MG63 (cell line): ENCODE measurements at places on chromosomes 11 and 22.
A peak's percentile ranks its signal among the peaks of the same experiment; 100 is the strongest.

GRCh38 chr11:95003716-95004115 is 21.3 kb upstream of the KDM4E start:
- no peak for DNase-seq

DNA sequence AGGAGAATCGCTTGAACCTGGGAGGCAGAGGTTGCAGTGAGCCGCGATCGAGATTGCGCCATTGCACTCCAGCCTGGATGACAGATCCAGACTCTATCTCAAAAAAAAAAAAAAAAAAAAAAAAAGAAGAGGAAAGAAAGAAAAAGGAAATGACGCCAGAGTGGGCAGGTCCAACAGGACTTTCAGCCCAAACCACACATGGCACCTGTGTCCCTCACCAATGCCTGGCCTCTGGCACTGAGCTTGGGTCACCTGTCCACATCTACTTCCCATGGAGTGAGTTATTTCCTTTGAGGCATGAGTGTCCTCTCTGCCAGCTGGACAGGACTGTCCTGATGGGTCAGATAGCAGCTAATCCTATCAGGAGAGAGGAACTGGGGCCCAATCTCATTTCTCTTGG is 15.2 kb upstream of the GCAT start:
- DNase-seq, result no peak

DNA sequence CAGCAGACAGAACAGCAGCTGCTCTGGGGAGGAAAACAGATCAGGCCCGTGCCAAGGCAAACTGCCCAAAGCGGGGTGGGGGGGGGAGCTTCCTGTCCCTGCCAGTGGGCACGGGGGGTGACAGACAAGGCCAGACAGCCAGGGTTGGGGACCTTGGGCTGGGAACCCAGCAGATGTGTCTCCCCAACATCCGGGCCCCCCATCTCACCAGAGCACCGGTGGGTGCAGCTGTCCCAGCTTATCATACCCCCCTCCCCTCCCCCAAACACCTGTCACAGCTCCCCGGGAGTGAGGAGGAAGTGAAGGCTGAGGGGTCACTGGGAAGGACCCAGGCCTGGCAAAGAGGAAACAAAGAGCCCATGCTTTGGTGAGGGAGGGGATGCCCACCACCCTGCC is 1.3 kb downstream of the PPP1R14B start:
- DNase-seq, result peak; percentile 71

- no peak for DNase-seq
Measured at GRCh38 chr22:29517215-29517908, 36.2 kb downstream of the THOC5 start.

DNA sequence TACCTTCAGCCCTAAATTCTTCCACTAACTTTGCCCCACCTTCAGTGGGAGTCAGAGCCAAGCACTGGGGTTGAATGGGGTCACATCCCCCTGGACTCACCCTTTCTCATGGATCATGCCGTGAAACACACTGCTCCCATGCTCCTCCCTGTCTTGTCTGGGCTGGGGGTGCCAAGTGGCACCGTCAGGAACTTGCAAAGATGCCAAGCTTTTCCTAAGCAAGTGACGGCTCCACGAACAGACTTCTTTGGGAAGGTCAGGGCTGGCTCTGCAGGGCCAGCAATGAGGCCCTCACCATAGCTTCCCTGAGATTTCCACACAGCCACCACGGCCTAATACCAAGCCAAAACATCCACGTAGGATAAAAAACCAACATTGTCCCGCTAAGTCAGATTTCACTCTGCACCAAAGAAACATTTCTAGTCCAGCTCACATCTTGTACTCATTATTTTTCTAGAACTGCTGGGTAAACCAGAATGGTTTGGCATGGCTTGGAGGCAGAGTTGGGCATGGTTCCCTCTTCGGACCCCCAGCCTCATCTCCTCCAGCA is 76.5 kb downstream of the NAT10 start:
- DNase-seq, result no peak
